CD4-positive, alpha-beta T cell treated with Interleukin-4 for 1 hour (primary cell): ENCODE measurements at places on chromosomes 16 and 17.

DNA sequence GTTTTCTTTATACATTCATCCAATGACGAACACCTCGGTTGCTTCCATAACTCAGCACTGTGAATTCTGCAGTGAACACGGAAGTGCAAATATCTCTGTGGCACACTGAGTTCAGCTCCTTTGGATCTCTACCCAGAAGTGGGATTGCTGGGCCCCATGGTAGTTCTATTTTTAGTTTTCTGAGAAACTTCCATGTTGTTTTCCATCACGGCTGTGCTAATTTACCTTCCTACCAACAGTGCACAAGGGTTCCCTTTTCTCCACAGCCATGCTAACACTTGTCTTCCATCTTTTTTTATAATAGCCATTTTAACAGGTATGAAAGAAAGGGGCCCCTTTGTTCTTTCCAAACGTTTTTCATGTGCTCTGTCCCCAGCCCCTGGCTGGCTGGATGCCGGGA is 30.2 kb upstream of the CBLN1 start:
- no peak for DNase-seq

- DNase-seq, result no peak
Observed at GRCh38 chr17:82970067-82970466, 109.3 kb upstream of the METRNL start.

- DNase-seq, result no peak
Observed at GRCh38 chr16:84836234-84836647, 16.5 kb downstream of the CRISPLD2 start.

- DNase-seq, result peak; percentile 62
Observed at GRCh38 chr17:49861150-49861884, 13.4 kb upstream of the TAC4 start.

DNA sequence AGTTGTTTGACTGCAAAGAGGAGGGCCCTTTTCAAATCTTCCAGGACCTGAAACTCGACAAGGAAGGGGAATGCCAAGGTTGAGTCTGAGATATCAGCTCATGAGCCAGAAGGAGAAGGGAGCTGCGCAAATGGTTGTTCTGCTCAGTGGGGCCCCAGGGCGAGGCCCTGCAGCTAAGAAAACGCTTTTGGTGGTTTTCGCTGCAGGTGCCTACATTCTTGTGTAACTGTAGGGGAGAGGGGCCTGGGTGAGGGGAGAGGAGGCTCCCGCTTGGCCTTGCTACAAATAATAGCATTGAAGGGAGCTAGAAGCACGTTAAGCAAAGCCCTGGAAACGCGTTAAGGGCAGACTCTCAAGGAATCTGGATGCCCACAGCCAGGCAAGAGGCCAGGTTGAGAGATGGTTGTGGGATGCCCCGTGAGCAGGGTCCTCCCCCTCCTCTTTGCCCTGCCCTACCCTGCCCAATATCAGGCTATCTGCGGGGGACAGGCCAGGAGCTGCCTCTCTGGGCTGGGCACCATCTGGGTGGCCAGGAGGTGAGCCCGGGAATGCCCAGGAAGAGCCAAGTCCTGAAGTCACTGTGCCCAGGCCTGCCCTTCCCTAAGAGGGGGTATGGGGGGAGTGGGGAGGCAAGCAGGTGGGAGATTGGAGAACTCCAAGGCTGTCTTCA is 21.9 kb downstream of the GPR142 start:
- no peak for DNase-seq

- DNase-seq, result peak; percentile 70
Observed at GRCh38 chr17:82892899-82893565, 53.2 kb upstream of the ZNF750 start.

GRCh38 chr16:75026892-75027391 is 28.1 kb downstream of the ZNRF1 start:
- DNase-seq, result no peak

DNA sequence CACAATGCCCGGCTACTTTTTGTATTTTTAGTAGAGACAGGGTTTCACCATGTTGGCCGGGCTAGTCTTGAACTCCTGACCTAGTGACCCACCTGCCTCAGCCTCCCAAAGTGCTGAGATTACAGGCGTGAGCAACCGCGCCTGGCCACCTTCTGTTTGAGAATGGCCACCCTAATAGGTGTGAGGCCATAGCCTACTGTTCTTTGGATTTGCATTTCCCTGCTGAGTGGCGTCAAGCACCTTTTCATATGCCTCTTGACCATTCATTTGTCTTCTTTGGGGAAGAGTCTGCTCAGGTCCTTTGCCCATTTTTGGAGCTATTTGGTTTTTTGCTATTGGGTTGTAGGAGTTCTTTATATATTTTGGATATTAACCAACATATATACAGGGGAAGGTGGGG is 276.7 kb downstream of the PARN start:
- DNase-seq, result no peak

GRCh38 chr16:81586417-81586816 is 141.8 kb downstream of the CMIP start:
- no peak for DNase-seq

GRCh38 chr16:4288148-4288921 is 15.5 kb upstream of the TFAP4 start:
- peak; percentile 80 for DNase-seq

DNA sequence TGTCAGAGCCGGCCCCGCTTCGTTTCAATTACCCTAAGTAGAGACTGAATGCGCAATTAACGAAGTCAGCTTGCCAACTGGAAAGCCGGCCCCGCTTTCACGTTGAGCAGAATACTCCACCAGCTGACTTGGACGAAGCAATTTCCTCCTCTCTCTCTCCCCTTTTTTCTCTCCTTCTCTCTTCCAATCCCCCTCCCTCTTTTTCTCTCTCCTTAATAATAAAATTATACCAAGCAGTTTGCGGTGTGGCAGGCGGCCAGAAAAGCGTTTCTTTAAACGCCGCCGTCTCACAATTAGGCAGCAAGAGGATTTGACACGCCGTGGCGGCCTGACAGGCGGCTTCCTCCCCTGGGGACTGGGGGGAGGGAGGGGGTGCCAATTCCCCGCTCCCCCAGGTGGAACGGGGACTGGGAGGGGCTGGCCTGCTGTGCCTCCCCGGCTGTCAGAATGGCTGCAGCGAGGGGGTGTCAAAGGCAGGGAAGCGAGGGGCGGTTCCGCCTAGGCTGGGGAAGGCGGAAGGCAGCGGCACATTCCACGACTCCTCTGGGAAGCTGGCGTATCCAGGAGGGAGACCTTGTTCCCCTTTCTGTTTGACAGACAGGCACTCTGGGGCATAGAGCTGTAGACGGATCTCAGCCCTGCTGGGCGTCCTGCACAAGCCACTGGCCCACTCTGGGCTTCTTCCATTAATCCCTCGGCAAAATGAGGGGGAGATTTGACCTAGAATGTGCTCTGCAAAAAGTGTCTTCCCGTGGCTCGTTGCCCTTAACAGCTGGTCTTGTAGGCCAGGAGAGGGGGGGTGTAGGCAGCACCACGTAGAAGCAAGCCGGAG is 52.7 kb downstream of the SREBF1 start:
- DNase-seq, result peak; percentile 61

GRCh38 chr17:82939621-82940135 is 99.9 kb upstream of the ZNF750 start:
- no peak for DNase-seq
